Esophagus muscularis mucosa (tissue), 4 donors: ENCODE measurements at places on chromosomes 12 and 14. TPM values are rescaled to one million over a fixed set of nuclear protein-coding genes. Genes with fewer than 3 reads are reported as not detected.

- DNase-seq, result no peak
These were observed 26.4 kb downstream of the TM7SF3 start for GRCh38 chr12:26987634-26988424.

STXBP6 gene
- 56.8 TPM for total RNA-seq

SIRT4 gene
- total RNA-seq, result 2.1 TPM

DNA sequence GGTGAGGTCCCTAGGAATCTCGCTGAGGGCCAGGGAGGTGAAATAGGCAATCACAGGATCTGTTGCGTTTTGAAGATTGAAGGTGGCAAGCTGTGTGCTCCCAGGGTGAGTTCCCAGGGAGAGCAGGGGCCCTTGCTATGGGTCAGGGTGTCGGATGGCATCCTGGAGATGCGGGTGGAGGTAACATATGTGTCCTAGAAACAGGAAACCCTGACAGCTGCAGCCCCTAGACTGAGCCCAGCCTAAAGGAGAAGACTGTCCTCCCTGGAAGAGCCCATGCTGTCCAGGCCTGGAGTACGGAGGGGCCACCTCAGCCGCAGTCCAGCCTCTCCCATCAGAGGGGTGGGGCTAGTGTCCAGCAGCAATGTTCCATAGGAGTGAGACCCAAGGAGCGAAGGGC lies 194.2 kb downstream of the NTF3 start:
- no peak for DNase-seq

DNA sequence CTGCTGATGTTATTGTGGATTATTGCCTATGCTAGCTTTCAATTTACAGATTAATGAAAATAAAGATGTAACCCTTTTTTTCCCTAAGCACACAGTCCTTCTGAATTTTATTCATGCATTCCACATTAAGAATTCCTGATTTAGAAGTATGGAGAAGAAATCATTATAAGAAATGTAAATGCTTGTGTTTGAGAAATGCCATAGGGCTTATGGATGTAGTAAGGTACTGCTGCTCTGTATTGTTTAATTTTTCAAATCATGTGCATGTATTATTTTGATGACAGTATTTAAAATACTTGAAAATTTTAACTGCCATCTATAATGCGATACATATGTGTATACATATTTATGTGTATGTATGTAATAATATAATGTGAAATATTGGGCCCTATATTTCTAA lies 167.1 kb upstream of the SOX5 start:
- DNase-seq, result no peak

- DNase-seq, result no peak
These were observed 4.1 kb downstream of the TSHR start for GRCh38 chr14:80959496-80959895.

DNA sequence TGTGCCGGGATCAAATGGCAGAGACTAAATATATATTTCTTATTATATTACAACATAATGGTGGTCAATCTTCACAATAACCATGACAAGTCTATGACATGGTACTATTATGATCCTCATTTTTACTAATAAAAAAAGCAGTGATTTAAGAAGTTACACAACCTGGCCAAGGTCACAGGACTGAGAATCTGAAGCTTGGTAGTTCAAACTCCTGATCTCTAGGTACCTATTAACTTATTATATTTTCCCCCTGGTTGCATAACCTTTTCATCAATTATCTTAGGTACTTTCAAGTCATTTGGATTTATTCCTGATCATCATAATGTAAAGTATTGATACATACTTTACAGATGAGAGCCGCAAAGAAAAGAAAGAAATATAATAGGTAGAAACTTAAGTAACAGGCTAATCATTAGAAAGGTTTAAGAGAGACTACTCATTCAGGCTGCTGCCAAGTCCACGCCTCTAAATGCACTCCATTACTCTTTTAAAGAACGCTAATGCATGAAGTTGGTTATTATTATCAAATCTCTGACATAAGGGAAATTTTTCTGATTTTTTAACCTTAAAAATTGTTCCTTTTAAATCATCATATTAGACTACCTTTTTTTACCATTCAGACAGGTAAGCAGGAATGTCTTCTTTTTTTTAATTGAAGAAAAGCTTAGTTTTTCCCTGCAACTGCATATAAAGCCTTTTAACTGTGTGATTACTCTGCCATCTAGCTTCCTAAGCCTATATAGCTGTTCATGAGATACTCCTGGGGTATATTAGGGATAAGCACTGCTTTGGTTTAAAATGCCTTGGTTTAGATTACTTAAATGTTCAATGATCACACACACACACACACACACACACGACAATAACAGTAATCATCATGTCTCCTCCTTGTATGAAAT lies 35.6 kb downstream of the RPS29 start:
- DNase-seq, result no peak

DNA sequence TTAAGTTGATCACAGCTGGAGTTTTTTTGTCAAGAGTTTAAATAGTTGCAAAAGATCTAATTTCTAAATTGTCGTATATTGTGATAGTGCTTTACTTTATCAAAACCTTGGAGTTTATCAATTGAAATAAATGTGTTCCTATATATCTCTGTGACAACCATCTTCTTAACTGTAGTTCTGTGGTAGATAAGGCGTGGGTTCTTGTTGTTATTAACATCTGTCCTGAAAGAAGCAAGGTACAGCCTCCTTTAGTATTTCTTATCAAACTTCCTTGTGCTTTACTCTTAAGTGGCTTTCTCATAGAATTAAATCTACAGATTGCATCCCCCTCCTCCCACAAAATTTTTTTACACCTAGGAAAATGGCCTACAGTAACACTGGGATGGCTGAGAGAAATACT lies 7.3 kb downstream of the SCYL2 start:
- DNase-seq, result no peak

- DNase-seq, result no peak
These were observed 5.6 kb downstream of the OR10P1 start for GRCh38 chr12:55642267-55642666.

DNA sequence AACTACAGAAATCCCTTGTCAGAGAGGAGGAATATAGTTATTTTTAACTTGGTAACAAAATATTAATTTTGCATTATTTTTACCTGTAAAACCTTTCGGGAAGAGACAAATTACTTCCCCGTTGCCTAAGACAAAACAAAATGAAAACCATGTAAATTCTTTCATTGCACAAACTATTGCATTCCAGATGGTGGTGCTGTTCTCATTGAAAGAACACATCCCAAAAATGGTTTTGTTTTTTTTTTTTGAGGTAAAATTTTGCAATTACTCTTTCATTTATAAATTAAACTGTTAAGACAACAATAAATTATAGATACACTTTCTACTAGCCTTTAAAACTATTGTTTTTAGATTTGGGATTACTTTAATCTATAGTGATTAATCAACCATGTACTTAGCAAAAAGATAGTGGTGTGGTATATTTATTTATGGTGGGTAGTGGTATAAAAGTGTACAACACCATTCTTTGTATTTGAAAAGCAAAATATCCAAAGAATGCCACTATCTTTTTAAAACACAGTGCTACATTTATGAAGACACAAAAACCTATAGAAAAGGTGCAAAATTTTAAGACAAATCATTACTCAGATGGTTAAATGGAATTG lies 115.5 kb downstream of the SLC38A1 start:
- DNase-seq, result no peak

- no peak for DNase-seq
These were observed 236.2 kb upstream of the KRR1 start for GRCh38 chr12:75747572-75748021.

IL22 gene
- not detected for total RNA-seq

DNA sequence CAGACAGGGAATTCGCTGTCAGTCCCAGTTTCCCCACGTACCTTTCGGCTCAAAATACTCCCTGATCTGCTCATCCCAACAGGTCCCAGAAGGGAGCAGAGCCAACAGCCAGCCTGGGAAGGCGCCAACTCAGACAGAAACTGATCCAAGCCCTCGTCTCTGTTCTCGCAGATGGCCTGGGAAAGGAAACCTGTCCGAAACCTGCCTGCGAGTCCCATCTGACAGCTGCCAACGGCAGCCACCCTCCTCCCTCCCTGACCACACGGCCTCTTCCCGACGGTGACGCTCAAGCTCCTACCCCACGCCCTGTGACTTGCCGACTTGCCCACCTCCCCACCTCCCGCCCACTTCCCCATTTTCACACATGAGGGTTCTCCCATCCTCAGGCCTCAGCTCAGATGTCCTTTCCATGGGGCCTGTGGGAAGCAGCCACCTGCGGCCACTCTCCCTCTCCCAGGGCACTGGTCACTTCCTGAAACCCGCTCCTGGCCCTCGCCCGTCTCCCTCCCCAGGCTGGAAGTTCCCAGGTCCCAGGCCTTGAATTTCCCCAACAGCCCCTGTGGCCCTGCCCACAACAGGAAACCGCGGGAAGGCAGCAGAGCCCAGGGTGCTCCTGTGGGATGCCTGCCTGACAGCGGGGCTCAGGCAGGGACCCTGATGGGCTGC lies 60.9 kb upstream of the FBRSL1 start:
- no peak for DNase-seq

GRCh38 chr12:49525942-49526341 lies 12.9 kb upstream of the KCNH3 start:
- DNase-seq, result no peak

- DNase-seq, result no peak
These were observed 190.5 kb upstream of the PLEKHA5 start for GRCh38 chr12:18939051-18939450.
